ENCODE measurements at places on chromosomes 3 and 15.

- DNase-seq = no peak
Measured at GRCh38 chr3:124431331-124431994, 298.8 kb upstream of the UMPS start.

DNA sequence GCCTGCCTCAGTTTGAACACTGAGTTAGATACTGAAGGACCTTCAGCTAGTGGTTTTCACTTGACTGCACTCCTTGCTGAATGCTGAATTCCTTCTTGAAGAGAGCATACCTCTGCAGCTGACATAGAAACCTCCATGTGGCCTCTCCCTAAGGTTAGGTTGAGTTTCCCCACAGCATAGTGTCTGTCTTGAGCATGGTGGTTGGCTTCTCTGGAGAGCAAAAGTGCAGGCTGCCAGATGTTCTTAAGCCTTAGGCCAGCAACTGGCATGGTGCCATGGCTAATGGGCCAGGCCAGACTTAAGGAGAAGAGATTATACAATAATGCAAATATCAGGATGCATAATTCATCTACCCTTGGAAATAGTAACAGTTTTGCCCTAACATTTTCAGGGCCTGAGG lies 545.6 kb upstream of the ZNF385D start:
- DNase-seq = no peak

DNA sequence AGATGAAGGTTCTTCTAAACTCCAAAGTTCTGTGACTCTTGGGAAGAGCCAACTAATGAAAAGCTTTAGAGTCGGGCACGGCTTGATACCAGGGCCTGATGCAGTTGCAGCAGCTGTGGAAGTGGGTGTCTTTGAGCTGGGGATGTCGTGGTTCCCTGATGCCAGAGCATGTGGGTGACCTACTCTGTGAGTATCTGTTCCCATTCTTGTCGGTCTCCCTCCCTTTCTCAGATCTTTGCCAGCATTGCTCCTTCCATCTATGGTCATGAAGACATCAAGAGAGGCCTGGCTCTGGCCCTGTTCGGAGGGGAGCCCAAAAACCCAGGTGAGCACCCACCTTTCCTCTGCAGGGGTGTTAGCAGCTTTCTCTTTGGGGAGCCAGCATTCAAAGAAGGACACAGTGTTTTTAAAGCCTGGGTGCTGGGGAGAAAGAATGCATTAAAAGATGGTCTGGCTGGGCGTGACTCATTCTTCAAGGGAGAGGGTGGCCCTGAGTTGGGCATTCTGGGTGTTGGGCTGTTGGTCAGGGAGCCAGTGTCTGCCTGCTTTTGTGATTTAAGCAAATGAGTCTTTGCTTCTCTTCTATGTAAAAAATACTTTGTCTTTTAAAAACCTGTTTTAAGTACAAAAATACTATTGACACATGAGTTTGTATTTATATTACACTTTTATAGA lies 13.2 kb upstream of the PODXL2 start:
- DNase-seq = no peak

- no peak for DNase-seq
Measured at GRCh38 chr3:138082085-138082991, 33.1 kb downstream of the DZIP1L start.

- DNase-seq = no peak
Measured at GRCh38 chr3:112304611-112305010, 10.6 kb upstream of the SLC9C1 start.

- no peak for DNase-seq
Measured at GRCh38 chr3:197495499-197495898, 60.3 kb downstream of the BDH1 start.

GRCh38 chr3:123143669-123144411 lies 57.9 kb upstream of the SEC22A start:
- peak; percentile 62 for DNase-seq

DNA sequence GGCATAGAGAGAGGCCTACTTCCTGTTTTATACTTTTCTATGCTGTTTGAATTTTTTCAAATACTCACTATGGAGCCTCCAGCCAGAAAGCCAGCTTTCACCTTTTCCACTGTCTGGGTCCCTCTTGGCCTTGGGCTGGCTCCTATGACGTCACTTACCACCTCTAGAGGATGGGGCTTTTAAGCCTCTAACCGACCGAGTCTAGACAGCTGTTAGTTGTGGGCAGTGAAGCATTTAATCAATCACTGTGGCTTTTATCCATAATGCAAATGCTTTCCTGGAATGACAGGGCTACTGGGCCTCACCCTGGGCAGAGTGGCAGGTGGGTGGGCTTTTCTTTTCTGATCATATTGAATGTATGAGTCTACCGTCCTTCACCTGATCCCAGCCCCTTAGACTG lies 61.9 kb downstream of the LRRK1 start:
- DNase-seq = no peak

DNA sequence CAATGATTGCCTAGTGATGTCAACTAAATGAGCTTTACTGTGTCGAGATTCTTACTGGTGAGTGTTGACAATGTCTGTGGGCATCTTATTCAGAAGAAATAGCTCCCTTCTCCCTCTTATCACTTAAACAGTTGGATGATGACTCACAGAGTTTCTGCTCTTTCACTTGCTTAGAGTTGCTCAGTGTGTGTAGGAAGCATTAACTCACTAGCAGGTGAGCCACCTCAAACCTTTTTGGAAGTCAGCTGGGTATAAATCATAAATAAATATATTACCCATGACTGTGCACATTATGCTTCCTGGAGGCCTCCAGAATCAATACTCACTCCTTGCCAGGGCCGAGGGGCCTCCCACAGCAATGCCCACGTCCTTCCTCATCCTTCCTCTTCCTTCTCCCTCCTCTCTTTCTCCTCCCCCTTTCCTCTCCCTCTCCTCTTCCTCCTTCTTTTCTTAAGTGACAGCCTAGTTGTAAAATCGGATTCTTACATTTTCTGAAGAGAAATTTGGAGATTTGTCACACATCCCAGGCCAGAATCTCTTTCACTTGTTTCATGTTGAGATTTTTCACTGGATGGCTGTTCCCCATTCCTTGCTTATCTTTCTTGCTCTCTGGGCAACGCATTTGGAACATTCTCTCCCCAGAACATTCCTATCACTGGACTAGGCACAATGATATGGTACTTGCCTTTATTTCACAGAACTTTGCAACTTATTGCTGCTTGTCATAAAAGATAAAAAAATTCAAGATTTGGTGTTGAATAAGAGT lies 17.5 kb downstream of the SHC4 start:
- DNase-seq = no peak

GRCh38 chr3:105515372-105515771 lies 148.7 kb downstream of the ALCAM start:
- no peak for DNase-seq

GRCh38 chr3:146577662-146578061 lies 27.5 kb downstream of the PLSCR5 start:
- no peak for DNase-seq

GRCh38 chr3:179853176-179853575 lies 183.6 kb downstream of the PEX5L start:
- DNase-seq = no peak

GRCh38 chr3:150483226-150483625 lies 63.1 kb downstream of the SERP1 start:
- DNase-seq = no peak

DNA sequence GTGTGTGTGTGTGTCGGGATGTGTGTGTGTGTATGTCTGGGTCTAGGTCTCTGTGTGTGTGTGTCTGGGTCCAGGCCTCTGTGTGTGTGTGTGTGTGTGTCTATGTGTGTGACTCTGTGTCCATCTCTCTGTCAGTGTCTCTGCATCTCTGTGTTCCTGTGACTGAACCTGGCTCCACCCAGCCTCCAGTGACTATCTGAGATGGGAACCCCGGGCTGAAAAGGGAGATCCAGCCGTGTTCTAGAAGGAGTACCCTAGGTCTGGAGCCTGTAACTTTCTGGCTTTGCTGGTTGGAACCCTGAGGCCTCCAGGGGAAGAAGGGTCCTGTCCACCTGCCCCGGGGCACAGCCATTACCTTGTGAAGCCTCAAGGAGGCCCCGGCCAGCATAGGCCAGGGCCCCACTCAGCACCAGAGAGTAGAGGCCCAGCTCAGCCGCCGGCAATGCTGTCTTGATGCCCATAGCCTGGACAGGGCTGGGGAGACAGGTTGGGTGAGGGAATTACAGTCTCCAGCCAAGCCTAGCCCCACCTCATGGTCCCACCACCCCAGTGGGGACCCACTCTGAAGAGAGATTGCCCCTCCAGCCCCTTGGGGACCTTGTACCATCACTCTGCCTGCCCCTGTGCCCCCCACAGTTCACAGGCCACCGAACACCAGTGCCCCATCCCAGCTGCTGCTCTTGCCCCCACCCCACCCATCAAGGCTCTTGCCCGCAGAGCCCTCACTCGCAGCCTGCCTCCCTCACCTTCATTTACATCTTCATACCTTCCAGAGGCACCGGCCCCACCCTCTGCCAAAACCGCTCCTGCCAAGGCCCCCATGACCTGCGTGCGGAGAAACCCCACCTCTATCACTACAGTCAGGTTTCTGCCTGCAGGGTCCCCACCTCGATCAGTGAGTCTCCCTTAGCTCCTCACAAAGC lies 2.0 kb downstream of the HHATL start:
- no peak for DNase-seq

- DNase-seq = peak; percentile 35
Measured at GRCh38 chr3:100068826-100069225, 45.5 kb downstream of the FILIP1L start.

DNA sequence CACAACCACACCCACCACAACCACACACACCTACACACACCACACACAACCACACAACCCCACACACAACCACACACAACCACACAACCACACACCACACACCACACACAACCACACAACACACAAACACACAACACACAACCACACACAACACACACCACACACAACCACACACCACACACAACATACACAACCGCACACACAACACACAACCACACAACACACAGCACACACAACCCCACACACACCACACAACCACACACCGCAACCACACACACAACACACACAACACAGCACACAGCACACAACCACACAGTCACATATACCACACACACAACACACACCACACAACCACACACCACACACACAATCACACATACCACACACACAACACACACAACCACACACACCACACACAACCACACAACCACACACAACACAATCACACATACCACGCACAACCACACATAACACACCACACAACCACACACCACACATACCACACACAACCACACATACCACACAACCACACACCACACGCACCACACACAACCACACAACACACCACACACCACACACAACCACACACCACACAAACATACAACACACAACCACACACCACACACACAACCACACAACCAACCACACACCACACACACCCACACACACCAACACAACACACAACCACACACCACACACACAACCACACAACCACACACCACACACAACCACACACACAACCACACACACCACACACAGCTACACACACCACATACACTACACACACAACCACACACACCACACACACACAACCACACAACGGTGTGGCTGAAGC lies 23.7 kb downstream of the CPN2 start:
- no peak for DNase-seq

DNA sequence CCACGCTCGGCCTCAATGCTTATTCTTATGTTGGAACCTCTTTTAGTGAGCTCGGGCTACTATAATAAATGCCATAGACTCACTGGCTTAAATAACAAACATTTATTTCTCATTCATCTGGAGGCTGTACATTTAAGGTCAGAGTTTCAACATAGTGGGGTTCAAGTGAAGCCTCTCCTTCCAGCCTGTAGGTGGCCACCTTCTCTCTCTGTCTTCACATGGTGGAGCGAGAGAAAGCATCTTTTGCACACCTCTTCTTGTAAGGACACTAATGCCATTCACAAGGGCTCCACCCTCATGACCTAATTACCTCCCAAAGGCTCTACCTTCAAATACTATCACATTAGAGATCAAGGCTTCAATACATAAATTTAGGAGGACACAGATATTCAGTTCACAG lies 520.3 kb upstream of the EPHA6 start:
- no peak for DNase-seq

- no peak for DNase-seq
Measured at GRCh38 chr3:155254445-155254844, 39.0 kb downstream of the STRIT1 start.

Data from nucleus accumbens (tissue), 56 donors.